ENCODE measurements at places on chromosomes 6 and 20.

GRCh38 chr6:130697995-130698535, 129.1 kb upstream of the SMLR1 start:
- no peak for DNase-seq
- H3K36me3 ChIP-seq, result no peaks in the 10 kb centered on the region
- no peak overlapping the region for H3K27ac ChIP-seq
- H3K27me3 ChIP-seq, result no peaks in the 10 kb centered on the region
- H3K4me1 ChIP-seq, result no peaks in the 10 kb centered on the region

- H3K4me1 ChIP-seq, result no peaks in the 10 kb centered on the region
- no peaks in the 10 kb centered on the region for H3K27me3 ChIP-seq
- H3K4me3 ChIP-seq, result no peak overlapping the region
Measured at GRCh38 chr20:54219751-54220426, 12.0 kb downstream of the PFDN4 start.

- no peak overlapping the region for H3K27ac ChIP-seq
- H3K27me3 ChIP-seq, result no peaks in the 10 kb centered on the region
- H3K4me1 ChIP-seq, result no peaks in the 10 kb centered on the region
- H3K36me3 ChIP-seq, result no peaks in the 10 kb centered on the region
- no peak overlapping the region for H3K4me3 ChIP-seq
Measured at GRCh38 chr6:136148051-136148450, 102.1 kb downstream of the MTFR2 start.

DNA sequence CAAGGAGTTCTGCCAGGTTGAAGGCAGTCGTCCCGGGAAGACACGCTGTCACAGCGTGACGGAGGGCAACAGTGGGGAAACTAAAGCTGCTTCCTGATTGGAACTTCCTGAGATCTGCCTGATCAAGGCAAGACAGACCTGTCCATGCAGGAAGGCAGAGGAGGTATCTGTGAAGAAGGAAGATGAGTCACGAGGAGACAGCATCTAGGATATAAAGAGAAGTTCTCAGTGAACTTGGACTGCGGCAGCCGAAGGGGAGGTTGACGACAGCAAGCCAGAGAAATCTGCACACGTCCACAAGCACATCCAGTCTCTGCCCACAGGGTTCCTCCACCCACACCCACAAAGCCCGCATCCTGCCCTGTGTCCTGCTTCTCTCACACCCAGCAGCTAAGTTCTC, 38.6 kb downstream of the PREP start:
- no peak for DNase-seq
- H3K4me1 ChIP-seq, result no peaks in the 10 kb centered on the region
- no peak overlapping the region for H3K27ac ChIP-seq
- H3K27me3 ChIP-seq, result no peaks in the 10 kb centered on the region

DNA sequence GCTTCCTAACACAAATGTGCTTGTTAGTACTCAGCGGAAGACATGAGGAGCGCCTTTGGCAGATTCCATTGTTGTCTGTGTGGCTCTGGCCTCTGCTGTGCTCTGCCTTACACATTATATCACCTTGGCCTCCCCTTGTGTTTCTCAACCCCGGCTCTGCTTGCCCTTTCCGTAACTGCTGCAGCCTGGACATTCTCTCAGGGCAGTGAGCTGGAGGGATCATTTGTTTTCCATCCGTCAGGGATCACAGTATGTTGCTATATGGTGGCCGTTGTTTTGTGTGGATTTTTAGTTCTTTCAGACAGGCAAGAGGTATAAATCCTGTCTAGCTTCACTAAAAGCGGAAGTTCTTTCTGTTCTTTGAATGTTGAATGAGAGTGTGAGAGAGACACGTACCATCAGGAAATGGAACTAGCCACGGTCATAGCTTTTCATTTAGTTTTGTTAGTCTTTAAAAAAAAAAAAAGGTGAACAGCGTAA, 175.1 kb downstream of the JARID2 start:
- no peaks in the 10 kb centered on the region for H3K27me3 ChIP-seq
- no peak for DNase-seq
- H3K36me3 ChIP-seq, result no peaks in the 10 kb centered on the region
- H3K4me1 ChIP-seq, result peaks cover 16% of the 10 kb centered on the region
- no peak overlapping the region for H3K27ac ChIP-seq

DNA sequence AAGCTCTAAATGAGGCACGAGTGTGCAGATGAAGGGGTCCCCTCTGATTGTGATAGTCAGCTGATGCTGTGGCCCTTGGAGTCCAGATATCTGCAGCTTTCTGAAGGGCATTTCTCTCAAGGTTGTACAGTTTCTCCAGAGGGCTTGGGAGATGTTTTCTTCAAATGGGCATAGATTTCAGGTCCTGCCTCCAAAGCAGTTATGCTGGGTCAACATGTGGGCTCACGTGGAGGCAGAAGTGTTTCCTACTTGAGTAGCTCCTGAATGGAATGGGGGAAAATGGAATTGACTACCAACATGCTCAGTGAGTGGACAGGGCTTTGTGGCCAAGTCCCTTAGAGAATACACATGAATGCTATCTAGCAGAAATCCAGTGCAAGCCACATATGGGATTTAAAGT, 360.7 kb downstream of the SAMD5 start:
- H3K27me3 ChIP-seq, result no peaks in the 10 kb centered on the region
- no peaks in the 10 kb centered on the region for H3K36me3 ChIP-seq
- H3K4me1 ChIP-seq, result no peaks in the 10 kb centered on the region
